ENCODE measurements at places on chromosomes 5 and 9.

- DNase-seq: peak; percentile 91
These were observed 31.6 kb upstream of the ENHO start for GRCh38 chr9:34554211-34555001.

- DNase-seq: no peak
These were observed 51.0 kb downstream of the IARS1 start for GRCh38 chr9:92242260-92243136.

DNA sequence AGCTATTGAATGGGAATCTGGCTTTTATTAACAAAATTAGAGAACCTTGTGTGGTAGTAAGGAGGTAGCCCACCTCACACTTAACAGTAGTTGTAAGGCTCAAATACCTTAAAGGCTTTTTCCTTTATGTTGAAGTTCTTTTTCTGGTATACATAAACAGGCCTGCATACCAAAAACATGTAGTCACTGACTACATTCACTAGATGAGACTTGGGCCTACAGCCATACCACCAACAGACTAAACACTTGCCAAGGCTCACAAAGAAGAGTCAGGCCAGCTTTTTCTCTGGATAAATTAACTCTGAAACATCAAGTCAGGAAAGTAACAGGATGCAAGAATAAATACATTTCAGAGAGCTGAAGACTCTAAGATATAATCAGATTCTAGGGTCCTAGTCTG is 78.6 kb upstream of the MPDZ start:
- DNase-seq: no peak

- DNase-seq: no peak
These were observed 54.4 kb downstream of the IRX2 start for GRCh38 chr5:2697041-2697440.

DNA sequence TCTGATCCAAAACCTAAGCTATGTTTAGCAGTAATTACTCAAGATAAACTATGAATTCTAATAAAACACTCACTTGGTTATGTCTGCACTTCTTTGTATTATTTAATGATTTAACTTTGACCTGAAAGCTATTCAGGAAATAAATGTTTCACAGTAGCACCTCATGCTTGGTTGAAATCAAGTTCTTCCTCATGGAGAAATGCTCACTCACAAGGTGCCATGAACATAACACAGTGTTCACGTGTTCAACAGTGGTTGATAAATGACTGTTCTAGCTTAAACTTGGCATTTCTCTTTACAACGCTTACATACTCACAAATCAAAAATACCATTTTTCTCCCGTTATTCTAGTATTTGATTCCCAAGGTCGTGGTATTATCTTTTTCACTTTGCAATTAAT is 35.8 kb downstream of the PUM3 start:
- no peak for DNase-seq

- no peak for DNase-seq
These were observed 87.3 kb downstream of the HSD17B3 start for GRCh38 chr9:96214635-96215034.

- no peak for DNase-seq
These were observed 76.1 kb downstream of the SLC1A3 start for GRCh38 chr5:36682499-36682898.

DNA sequence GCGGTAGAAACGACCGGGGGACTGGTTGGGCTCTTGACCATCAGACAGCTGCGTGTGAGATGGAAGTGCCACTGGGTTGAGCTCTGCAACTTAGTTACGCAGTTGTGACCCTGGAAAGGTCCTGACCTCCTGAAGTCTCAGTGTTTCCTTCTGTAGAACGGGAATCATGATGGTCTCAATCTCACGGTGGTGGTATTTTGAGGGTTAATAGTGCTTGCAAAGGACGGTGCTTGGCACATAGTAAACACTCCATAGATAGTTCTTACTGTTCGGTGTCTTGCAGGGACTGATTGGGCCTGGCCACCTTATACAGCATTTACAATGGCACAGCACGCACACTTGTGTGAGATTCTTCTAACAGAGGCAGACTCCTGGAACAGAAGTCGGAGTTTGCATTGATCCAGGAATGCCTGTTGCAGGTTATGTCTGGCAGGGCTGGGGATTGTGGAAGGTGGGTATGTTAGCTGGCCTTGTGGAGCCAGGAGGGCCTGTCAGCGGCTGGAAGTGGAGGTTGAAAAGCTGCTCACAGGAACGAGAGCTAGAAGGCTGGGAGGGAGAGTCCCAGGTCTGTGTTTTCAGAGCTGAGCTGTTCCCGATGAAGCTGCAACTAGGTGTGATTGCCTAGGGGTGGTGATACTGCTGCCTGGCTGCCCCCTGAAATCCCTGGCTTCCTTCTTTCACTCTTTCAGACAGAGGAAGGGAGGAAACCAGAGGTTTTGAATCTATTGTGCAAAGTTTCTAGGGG is 962 bp upstream of the TXN start:
- no peak for DNase-seq

- no peak for DNase-seq
These were observed 324.3 kb upstream of the SEMA6A start for GRCh38 chr5:116898917-116899316.

DNA sequence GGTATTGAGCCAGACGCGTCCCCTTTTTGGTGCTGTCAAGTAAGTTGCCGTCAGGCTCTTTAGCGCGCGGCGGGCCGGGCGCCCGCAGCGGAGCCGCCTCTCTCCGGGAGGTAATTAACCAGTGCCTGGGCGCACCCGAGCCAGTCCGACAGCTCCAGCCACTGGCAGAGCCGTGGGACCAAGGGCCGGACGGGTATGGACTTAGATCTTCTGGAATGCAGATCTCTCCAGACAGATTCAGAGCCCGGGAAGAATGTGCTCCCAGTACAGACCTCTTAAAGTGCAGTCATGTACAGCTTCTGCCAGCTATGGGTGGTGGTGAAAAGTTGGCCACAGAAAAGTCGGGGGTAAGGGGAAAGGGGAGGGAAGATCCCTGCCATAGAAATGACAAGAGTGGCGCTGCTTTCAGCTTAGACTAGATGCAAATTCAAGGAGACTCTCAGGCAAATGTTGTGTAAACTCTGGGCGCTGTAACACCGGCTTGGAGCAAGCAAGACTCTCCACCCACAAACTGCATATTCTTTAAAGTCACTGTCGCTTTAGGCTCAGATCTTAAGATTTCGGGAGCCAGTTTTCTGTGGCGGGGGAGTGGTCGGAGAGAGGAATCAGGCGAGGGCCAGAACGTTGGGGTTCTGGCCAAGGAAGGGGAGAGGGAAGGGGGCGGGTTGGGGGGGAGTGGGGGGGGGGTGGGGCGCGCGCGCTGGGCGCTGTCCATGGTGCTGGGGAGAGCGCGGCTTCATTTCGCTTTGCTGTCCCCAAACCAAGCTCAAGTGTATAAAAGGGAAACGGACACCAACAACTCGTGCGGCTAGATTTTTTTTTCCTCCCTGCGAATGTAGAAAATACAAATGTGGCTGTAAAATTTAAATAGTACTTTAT is 29.2 kb downstream of the NR2F1 start:
- DNase-seq: no peak

GRCh38 chr5:126811515-126812198 is 34.7 kb downstream of the LMNB1 start:
- no peak for DNase-seq

DNA sequence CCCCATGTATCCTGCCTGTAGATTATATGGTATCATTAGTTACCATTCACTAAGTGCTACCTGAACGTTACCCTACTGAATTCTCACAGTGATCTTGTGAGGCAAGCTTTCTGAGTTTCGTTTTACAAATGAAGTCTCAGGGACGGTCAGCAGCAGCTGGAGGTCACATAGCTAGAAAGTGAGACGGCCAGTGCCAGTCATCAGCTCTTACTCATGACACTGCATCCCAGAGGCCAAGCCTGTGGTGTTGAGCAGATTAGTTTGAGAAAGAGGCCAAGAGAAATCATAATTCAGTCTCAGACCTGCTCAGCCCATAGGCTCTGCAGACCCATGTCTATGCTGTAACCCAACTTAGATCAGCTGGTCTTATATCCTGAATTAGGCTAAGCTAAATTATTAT is 95.7 kb upstream of the EGFLAM start:
- no peak for DNase-seq

- DNase-seq: no peak
These were observed 193.0 kb downstream of the PRR16 start for GRCh38 chr5:120657104-120657503.

DNA sequence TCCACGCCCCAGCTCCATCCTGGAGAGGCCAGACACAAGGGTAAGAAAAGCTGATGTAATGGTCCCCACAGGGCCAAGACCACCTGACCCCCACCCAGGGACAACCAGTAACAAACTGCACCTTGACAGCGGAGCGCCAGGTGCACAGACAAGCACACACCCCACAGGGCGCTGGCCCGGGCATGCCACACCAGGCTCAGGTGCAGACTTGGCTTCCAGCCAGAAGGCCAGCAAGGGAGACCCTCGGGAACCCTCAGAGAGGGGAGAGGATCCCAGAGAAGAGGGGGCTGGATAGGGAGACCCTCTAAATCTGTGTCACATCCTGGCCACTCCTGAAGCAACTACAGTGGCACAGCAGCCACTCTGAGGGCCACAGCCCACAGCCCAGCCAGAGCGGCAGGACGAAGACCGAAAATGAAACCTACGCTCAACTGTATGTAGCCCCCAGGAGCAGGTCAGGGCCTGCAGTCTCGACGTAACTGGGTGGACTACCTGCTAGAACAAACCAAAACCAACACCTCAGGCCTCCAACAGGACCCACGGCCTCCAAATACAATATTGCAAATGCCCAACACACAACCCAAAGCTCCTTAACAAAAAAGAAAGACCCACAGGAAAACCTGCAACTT is 18.5 kb downstream of the CAMSAP1 start:
- DNase-seq: no peak

GRCh38 chr5:177294632-177295031 is 8.9 kb downstream of the RAB24 start:
- DNase-seq: no peak

DNA sequence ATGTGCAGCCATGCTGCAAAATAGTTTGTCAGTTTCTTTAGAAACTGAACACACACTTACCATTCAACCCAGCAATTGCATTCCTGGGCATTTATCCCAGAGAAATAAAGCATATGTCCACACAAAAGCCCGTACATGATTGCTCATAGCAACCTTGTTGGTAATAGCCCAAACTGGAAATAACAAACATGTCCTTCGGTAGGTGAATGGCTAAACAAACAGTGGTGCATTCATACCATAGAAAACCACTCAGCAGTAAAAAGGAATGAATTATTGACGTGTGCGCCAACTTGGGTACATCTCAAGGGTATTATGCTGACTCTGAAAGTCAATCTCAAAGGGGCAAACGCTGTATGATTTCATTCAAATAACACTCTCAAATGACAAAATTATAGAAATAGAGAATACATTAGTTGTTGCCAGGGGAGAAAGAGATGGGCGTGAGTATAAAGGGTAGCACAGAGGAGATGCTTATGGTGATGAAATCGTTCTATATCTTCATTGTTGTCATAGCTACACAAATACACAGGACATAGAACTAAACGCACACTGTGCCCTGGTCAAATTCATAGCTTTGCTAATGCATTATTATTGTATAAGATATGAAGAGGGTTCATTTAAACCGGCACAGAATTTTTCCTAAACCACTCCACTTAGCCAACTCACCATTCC is 58.2 kb downstream of the DRD1 start:
- DNase-seq: peak; percentile 78

- no peak for DNase-seq
These were observed 213.3 kb downstream of the CDK5RAP2 start for GRCh38 chr9:120366644-120367019.

GRCh38 chr9:84499969-84500582 is 159.5 kb upstream of the SLC28A3 start:
- no peak for DNase-seq

DNA sequence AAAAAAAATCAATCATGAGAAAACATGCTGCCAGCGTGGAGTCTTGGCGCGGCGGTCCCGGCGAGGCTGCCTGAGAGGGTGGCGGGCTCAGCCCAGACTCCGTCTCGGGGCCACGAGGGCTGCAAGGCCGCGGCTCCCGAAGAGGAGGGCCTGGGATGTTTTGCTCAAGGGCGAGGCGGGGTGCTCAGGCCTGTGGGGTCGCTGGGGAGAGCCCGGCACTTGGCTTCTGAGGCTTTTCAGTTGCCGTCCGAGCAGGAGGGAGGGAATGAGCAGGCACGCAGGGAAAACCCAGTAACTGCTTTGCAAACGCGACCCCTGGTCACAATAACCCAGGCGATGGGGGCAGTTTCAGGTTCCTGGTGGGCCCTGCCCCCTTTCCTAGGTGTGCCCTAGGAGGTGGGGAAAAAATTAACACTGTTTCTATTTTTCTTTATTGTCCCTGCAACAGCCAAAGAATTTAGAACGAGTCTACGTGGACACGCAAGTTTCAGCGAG is 3.2 kb upstream of the IRX2 start:
- DNase-seq: no peak

DNA sequence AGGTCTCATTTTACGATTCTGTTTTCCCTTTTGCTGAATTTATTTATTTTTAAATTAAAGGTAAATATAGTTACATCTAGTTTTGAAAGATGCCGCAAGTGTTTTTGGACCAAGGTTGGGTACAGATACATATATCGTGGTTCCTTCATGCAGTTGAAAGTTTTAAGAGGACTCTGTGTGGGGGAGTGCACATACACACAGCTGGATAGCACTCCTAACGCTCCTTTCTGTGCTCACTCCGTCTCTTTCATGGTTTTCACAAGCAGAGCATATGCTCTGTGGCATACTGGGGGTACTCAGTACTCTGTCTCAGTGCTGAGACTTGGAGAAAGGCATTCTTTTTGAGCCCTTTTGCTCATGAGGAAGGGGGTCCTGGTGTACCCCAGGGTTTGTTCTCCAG is 307.5 kb downstream of the DOCK8 start:
- no peak for DNase-seq

DNA sequence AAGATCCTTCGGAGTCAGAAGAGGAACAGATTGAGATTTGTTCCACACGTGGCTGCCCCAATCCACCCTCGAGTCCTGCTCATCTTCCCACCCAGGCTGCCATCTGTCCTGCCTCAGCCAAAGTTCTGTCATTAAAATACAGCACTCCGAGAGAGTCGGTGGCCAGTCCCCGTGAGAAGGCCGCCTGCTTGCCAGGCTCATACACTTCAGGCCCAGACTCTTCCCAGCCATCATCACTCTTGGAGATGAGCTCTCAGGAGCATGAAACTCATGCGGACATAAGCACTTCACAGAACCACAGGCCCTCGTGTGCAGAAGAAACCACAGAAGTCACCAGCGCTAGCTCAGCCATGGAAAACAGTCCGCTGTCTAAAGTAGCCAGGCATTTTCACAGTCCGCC is 85.9 kb downstream of the GOLPH3 start:
- no peak for DNase-seq

DNA sequence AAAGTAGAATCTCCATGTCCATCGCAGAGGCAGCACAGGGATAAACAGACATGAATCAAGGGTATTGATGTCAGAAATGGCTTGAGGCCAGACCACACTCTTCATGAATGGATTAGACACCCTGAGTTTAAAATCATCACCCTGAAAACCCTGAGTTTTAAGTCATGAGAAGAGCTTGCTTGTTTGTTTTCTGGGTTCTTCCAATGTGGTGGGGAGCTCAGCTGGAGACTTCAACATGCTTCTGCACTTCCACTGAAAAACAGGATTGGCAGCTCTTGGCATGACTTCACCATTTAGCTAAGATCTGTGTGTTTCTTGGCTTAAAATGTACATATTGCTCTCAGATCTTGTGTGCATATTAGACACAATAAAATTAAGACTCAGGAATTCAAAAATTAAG is 9.8 kb downstream of the GCNT4 start:
- no peak for DNase-seq

Measured in NCI-H1092 (cell line).